T-helper 2 cell (primary cell): ENCODE measurements at places on chromosomes 1 and 21.

- DNase-seq = no peak
Measured at GRCh38 chr1:167630568-167631385, 745 bp downstream of the RCSD1 start.

GRCh38 chr1:184443624-184444023 lies 56.8 kb downstream of the C1orf21 start:
- DNase-seq = no peak

- no peak for DNase-seq
Measured at GRCh38 chr1:37274938-37275631, 199.3 kb upstream of the ZC3H12A start.

DNA sequence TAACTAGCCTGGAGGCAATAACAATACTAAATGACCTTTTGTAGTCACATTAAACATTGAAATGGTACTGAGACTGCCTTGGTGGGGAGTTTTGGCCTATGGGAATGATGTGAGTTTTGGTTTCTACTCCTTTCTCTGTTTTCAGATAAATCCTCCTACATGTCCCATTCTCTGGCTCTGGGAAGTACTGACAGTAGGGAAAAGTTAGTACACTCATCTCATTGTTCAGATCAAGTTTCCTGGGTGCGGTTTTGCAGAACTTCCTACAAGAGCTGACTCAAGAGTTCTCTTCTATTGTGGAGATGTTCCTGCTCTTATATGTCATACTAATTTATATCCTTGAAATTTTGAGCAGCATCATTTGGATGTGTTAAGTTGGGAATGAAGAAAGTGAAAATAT lies 74.2 kb upstream of the MACF1 start:
- DNase-seq = no peak

- DNase-seq = peak; percentile 30
Measured at GRCh38 chr1:77036560-77036959, 169.3 kb downstream of the ST6GALNAC5 start.

GRCh38 chr1:209398313-209398991 lies 185.1 kb upstream of the CAMK1G start:
- DNase-seq = no peak

- no peak for DNase-seq
Measured at GRCh38 chr1:183597656-183598347, 7.5 kb upstream of the NCF2 start.

DNA sequence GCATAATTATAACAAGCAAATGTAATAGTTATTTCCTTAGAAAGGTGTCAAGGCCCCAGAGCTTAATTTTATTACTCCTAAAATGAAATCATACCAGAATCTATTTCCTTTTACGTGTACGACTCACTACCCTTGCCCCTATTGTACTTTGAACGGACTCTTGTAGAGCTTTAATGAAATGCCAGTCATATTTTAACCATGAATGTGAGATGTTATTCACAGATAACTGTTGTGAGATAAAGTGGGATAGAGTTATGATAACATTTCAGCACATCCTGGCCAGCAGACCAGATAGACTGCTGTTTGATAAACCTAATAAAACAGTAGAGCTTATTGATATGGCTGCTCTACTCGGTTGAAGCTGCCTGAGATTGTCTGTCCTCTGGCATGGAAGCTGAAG lies 500.8 kb upstream of the PBX1 start:
- no peak for DNase-seq

DNA sequence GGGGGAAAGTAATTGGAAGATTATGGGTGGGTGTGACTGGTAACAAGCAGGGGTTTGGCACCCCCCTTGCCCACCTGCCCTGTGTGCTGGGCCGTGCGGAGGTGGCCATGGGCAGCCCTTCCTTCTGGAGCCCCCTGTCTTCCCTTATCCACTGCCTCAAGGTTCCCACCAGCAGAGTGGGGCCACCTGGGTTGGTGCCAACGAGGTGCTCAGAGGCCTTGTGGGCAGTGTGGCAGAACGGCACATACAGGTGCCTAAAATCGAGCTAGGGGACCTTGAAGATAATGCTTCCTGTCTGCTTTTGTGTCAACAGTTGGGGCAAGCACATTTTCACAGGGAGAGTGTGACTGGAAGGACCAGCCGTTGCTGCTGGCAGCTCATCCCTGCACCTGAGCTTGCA lies 161.8 kb downstream of the PCBP3 start:
- no peak for DNase-seq

- DNase-seq = no peak
Measured at GRCh38 chr1:184840596-184840995, 85.9 kb upstream of the EDEM3 start.

GRCh38 chr1:35637401-35637809 lies 3.9 kb downstream of the PSMB2 start:
- peak; percentile 21 for DNase-seq

DNA sequence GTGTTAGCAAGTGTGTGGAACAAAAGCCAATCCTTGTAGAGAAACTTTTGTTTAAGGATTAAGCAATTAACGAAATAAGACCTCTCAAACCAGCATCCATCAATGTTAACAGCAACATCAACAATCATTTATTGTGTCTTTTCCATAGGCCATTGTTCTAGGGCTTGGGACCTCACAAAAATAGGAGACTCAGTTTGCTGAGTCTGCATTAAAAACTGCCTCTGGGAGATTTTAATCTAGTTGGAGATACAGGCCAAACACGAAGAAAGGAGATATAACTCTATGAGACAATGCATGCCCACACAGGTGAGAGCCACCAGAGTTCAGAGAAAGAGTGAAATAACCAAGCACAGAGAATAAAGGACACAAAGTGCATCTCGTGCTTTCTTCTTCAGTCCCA lies 14.4 kb upstream of the SELP start:
- DNase-seq = no peak

GRCh38 chr1:203046984-203047630 lies 20.8 kb downstream of the PPFIA4 start:
- no peak for DNase-seq

DNA sequence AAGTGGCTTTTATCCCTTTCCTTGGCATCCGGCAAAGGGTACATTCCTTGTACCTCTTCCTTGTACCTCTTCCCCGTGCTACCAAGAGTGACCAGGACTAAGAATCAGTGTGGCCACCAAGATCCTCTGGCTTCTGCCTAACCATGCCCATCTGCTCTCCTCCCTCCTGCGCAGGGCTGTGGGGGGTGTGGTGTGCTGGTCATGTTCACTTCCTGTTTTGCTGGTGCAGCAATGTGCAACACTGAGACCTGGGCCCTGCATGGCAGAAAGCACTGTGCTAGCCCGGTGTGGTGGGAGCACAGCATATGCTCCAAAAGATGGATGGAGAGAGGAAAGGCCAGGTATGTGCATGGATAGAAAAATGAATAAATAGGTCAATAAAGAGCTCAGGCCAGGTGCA lies 33.3 kb upstream of the TENT5C start:
- no peak for DNase-seq

GRCh38 chr1:94981575-94981973 lies 54.7 kb upstream of the CNN3 start:
- DNase-seq = no peak

DNA sequence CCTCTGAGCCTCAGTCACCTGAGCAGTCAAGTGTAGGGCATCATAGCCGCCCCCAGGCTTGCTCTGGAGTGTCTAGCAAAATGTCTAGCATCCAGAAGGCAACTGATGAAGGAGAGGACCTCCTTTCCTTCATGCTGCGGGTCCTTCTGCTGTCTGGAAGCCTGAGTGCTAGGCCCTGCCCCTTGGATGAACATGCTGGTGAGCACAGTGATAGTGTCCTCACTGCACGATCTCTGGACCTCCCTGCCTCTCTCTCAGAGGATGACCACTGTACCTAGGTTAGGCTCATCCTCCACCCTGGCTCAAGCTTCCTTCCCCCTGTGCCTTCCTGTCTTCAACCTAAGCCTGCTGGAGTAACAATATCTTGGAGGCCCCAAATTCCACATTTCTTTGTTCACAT lies 128.6 kb downstream of the TENT5C start:
- DNase-seq = no peak

DNA sequence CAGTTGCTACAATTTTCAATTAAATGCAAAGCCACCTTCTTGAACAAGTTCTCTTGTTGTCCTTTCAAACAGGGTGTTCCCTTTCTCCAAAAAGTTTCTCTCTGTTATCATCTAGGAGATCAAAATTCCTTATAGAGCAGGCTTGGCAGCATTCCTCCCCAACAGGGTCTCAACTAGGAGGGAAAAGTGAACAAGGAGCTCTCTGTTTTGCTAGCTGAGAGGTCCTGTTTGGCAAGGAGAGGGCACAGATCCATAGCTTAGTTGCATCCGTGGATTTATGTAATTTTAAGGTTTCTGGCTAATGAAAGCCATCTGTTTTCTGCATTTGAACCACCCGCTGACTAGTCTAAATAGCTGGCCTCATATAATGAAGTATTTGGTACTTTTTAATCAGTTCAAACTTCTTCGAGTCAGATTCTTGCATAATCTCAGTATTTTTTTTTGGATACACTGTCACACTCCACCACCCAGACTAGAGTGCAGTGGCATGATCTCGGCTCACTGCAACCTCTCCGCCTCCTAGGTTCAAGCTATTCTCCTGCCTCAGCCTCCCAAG lies 54.0 kb downstream of the APP start:
- no peak for DNase-seq
